LHCN-M2 (cell line): ENCODE measurements at places on chromosomes 11 and 22.

GRCh38 chr11:64304316-64305072 lies 830 bp upstream of the ESRRA start:
- peak; percentile 89 for DNase-seq

DNA sequence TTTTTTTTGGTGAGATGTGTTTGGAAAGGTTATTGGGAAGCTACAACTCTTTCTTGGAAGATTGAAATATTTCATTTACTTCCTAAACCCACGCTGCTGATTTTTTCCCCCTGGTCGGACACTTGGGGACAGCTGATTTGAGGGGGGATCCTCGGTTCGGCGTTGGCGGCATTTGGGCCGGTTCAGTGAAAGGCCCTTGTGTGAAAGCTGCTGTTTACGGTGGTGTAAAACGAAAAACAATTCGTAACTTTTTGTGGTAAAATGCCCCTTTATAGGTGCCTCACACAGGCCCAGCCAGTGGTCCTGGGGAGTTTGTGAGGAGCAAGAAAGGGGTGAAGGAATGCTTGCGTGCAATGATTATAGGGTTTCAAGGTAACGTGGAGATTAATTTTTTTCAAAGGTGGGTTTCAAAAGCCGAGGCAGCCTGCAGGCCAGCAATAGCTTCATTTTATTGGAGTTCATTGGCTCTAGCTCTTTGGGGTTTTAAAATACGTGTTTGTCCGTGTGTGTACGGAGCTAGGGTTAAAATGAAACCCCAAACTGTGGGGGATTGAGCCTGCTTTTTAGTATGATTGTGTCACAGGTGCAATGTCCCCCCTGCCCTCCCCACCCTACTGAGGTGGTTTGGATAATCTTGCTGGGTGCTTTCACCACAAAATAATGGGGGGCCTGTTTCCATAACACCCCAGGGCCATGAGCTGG lies 77.2 kb upstream of the PPARA start:
- DNase-seq: peak; percentile 54

DNA sequence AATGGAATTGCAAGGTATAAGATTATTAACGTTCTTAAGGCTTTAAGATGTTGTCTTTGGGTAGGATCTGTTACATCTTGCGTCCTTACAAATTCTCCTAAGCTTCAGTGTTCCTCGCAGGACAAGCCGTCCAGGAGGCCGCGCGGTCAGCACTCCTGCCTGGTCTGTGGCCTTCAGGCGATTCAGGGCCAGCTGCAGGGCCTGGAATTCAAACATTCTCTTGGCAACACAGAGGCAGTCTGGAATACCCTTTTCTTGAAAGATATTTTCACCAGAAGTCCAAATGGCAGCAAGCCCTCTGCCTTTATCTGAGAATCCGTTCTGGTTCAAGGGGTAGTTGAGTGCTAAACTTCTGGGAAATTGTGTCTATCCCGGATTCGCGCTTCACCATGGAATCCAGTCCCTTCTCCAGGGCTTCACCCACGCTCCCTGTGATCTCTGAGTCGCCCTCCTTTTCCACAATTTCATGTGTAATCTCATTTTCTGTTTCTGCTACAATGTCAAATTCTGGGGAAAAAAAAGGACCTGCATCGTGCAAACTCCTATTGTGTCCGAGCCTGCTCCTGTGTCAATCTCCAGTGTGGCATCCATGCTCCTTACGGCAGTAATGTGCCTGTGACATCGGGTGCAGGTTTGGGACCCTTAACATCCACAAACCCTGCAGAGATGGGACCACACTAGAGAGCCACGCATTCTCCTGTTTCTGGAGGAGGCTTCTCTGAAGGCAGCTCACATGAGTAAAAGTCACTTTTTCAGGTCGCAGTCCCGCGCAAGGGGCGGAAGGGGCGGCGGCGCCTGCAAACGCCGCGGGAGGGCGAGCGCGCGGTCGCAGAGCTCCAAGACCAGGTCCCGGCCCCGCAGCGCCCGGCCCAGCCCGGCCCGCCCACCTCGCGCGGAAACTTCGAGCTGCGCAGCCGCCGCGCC lies 25.4 kb upstream of the SORL1 start:
- DNase-seq: no peak

DNA sequence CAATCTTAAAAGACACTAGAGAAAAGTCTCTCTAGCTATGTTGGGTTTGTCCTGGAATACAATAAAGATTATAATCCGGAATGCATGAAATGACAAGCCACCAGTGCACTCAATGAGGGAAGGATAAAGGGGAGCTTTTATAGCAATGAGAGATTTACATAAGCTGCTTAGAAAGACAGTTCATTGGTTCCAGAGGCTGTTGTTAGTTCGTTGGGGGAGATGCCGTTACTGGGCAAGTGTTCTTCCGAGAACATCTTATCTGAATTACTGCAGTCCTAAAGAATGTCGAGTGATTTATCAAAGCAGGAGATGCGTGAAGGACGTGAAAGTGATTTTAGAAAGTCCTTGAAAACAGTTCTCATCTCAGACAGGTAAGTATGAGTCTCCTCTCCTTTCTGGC lies 33.6 kb downstream of the SYN3 start:
- no peak for DNase-seq

- no peak for DNase-seq
Measured at GRCh38 chr22:47596176-47596690, 833.8 kb downstream of the TBC1D22A start.
